ENCODE measurements at places on chromosomes 5 and 9.

DNA sequence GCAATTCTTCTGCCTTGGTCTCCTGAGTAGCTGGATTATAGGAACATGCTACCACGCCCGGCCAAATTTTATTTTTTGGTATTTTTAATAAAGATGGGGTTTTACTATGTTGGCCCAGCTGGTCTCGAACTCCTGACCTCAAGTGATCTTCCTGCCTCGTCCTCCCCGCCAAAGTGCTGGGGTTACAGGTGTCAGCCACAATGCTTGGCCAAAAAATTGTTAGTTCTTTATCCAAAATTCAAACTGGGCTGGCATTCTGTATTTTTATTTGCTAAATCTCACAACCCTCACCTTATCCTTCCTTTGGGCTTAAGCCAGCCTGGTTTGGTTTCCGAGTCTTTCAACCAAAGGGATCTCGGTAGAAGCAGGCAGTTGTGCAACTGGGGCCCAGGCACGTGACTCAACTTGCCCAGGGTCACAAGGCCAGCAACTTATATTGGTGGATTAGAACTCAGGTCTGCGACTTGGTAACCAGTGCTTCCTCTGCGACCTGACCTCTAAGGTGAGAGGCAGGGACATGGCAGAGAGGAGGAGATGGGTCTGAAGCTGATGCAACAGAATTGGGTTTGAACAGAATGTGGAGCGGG, 26.5 kb upstream of the BOD1 start:
- DNase-seq, result no peak

DNA sequence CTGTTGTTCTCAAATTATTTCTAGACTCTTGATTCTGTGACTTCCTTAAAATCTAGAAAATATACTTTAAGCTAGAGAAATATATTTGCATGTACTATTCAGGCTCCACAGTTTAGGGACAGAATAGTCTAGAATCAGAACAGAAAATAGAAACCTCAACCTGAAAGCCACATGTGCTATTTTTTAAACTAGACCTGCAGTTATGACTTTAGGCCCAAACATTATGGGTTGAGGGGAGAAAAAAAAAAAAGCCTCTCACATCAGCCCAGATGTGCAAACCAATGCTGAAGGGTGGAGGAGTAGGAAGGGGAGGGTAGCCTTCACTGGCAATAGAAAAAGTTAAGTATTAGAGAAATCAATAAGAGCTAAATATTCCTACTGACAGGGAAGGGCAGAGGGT, 35.7 kb downstream of the ELL2 start:
- no peak for DNase-seq

DNA sequence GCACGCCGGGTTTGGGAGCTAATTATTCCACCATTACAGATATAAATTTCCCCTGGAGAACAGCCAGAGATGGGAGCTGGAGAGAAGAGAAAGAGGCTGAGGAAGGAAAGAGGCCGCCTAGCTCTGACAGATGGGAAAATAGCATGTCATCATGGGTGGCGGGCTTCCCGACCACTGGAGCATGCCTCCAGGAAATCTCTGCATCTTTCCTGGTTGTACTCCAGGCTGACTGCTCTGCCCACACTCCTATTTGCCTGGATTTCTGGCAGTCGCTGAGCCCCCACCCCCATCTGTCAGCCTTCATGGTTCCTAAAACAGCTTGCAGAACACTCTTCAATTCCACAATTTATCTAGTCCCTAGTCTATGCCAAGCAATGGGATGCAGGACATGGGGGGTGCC, 14.3 kb upstream of the GABRP start:
- DNase-seq, result no peak

DNA sequence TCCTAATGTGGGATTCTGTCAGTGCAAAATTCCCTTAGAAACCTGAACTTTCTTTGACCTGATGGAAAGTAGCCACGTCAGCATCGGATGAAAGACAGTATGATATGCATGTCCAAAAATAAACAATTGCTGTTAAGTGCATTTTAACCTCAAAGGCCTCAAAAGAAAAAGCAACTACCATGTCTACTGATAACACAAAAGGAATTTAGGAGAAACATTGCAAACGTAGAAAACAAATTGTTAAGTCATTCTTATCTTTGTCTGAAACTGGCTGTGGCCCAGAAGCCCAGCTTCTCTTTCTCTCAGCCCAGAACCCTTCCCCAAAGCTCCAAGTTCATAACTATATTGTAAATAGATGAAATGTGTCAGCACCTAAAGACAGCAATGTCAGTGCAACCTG, 11.1 kb upstream of the LHFPL2 start:
- no peak for DNase-seq

DNA sequence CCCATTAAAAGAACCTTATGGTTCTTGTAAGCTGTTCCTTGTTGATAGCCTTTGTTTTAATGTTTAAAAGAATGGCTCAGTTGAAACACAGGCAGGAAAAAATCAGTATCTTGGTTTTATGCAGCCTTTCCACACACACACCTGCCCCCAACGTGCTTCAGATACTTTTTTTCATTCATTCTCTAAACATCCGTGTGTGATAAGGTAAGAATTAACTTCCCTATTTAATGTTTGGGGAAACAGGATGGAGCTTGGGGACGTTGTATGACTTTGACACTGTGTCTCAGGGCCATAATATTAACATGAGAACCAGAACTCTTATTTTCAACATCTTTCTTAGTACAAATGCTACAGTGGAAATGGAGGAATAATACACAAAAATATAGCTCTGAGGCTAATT, 5.8 kb upstream of the ZNF622 start:
- no peak for DNase-seq

- peak; percentile 10 for DNase-seq
Observed at GRCh38 chr5:116947691-116948528, 373.3 kb upstream of the SEMA6A start.

GRCh38 chr5:79109527-79110492, 1.8 kb upstream of the BHMT start:
- DNase-seq, result no peak

- DNase-seq, result no peak
Observed at GRCh38 chr9:36551129-36551528, 21.6 kb upstream of the MELK start.

GRCh38 chr5:66655395-66656324, 59.5 kb downstream of the MAST4 start:
- no peak for DNase-seq

DNA sequence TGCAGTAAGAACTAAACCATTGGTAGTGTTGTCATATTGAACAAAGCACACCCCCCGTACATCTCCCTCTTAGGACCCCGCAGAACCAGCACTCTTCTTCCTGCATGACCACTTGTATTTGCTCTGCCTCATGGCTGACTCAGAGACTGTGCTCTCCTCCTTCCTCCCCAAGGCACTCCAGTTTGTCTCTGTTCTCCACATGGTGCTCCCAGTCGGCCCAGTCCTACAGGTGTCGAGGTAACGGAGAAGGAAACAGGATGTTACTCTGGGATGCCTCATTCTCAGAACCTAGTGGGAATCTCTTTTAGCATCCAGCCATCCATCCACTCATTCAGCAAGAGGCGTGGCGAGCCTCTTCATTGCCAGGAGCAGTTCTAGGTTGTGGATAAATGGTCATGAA, 97.0 kb upstream of the NIPAL4 start:
- DNase-seq, result no peak

- no peak for DNase-seq
Observed at GRCh38 chr5:116135344-116135743, 50.5 kb downstream of the COMMD10 start.

- no peak for DNase-seq
Observed at GRCh38 chr5:6083311-6083978, 294.9 kb downstream of the MED10 start.

DNA sequence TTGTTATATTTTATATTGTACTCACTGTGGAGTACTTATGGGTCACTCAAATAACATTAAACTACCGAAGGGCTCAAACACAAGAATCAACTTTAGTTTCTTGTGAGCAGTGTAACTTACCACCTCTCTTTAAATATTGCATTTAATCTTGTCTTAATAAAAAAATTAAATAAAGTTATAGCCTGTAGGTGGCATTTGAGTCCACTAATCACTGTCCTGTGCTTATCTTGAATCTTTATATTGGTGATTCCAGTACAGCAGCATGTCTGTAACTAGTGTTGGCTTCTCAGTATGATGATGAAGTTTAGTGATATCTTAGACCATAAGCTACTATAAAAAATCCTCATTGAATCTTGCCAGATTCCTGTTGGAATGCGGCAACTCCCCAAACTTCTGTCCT, 313.8 kb downstream of the FAM170A start:
- DNase-seq, result no peak

GRCh38 chr5:111563031-111563822, 50.9 kb upstream of the STARD4 start:
- no peak for DNase-seq

- DNase-seq, result no peak
Observed at GRCh38 chr9:121194730-121195129, 6.9 kb downstream of the RAB14 start.

DNA sequence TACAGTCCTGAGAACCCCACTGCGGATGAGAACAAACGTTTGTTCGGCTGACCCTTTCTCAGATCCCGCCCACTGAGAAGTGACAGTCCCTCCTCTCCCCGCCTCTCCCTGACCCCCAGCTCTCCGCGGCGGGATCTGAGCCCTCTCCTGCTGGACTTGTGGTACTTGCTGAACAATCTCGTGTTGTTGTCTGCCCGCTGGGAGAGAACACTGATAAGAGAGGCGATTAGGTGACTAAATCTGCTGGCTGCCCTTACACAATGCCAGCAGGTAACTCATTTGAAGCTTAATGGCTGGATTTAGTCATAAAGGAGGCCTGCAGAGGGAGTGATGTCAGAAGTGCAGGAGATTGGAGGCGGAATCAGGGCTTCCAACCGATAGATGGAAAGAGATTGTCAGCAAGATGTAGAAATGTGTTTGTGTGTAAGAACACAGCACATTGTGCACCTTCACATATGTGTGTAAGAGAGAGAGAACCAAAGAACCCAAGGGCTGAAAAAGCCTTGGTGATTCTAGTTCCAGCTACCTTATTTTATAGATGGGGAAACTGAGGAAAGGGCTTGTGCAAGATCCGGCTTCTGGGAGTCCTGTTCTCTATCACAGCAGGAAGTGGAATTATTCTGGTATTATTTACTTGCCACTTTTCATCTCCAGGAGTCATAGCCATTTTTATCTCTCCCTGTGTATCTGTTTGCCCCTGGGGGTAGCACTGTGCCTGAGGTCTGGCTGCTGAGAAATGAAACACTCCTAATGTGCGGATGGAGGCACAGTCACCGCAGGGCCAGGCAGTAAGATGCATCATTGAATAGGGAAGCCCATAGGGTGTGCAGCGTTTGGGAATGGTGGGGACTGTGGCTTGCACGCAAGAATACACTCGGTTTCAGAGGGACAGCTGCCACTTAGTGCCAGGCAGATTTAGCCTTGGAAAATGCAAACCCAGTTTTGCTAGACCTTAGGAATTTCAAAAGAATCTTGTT, 203.7 kb upstream of the MSX2 start:
- no peak for DNase-seq

- DNase-seq, result no peak
Observed at GRCh38 chr9:123472862-123473614, 117.0 kb downstream of the CRB2 start.

GRCh38 chr9:69898714-69899209, 78.1 kb downstream of the CFAP95 start:
- no peak for DNase-seq

GRCh38 chr5:11898-12297, 80.1 kb upstream of the PLEKHG4B start:
- DNase-seq, result no peak

- DNase-seq, result no peak
Observed at GRCh38 chr5:133294380-133294779, 242.6 kb downstream of the HSPA4 start.

GRCh38 chr9:21985964-21986667, 8.1 kb downstream of the CDKN2A start:
- no peak for DNase-seq
